ENCODE measurements at places on chromosomes 1 and 21.

DNA sequence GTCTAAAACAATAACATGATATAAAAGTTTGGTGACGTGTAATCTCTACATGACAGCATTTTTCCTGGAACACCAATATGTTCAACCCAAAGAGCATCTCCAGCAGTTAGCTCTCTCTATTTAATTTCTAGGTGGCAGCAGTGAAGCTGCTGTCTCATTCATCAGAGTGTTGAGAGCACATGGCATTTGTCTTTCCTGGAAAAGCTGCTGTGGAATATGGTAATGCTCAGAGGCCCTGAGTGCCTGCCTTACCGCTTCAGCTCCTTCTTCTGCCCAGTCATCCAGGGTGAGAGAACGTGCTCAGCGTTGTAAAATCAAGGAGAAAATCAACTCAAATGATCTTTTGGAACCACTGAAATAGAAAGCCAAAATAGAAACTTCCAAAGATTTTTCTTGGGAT, 640.7 kb downstream of the ADGRL2 start:
- DNase-seq = no peak

DNA sequence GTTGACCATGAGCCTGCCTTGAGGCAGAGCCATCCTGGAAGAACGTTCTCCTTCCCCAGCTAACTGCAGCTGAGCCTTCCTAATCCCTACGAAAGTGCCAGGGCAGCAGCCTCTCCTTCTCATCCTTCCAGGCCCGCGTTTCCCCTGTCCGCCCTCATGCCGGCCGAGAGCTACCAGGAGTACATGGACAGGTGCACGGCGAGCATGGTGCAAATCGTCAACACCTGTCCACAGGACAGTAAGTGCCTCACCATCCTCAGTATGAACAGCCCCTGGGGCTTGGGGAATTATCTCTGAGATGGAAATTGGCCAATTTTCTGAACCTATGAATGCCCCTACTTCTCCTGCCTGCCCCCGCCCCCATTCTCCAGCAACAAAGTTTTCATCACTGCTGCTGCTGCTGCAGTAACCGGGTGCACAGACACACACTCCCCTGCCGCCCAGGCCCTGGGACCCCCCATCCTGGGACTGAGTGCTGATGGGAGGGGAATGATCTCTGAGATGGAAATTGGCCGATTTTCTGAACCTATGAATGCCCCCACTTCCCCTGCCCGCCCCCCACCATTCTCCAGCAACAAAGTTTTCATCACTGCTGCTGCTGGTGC, 39.6 kb downstream of the UBASH3A start:
- no peak for DNase-seq

- no peak for DNase-seq
Observed at GRCh38 chr1:181818943-181819342, 242.6 kb downstream of the ZNF648 start.

GRCh38 chr1:95098196-95098595, 19.0 kb upstream of the TLCD4 start:
- no peak for DNase-seq

All from NCI-H1694 (cell line).